NCI-H2227 treated with DMSO at 0.1 percent for 48 hours (cell line): ENCODE measurements at places on chromosomes 4 and X.

DNA sequence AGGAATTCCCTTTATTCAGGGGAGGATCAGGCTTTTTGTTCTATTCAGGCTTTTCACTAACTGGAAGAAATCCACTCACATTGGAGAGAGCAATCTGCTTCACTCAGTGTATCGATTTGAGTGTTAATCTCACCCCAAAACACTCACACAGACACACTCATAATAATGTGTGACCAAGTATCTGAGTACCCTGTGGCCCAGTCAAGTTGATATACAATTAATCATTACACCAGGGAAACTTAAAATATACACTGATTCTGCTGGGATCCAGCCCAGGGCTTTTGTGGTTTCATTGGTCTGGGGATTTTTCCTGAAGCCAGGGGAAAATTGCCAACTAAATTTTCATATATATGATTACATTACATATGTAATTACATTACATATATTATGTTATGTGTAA lies 44.0 kb upstream of the GATB start:
- DNase-seq, result no peak

- no peak for DNase-seq
Observed at GRCh38 chr4:55074386-55074785, 51.0 kb downstream of the KDR start.

GRCh38 chrX:16039834-16040233 lies 83.5 kb upstream of the GRPR start:
- DNase-seq, result no peak

- no peak for DNase-seq
Observed at GRCh38 chrX:17798921-17799320, 61.6 kb downstream of the SCML1 start.

DNA sequence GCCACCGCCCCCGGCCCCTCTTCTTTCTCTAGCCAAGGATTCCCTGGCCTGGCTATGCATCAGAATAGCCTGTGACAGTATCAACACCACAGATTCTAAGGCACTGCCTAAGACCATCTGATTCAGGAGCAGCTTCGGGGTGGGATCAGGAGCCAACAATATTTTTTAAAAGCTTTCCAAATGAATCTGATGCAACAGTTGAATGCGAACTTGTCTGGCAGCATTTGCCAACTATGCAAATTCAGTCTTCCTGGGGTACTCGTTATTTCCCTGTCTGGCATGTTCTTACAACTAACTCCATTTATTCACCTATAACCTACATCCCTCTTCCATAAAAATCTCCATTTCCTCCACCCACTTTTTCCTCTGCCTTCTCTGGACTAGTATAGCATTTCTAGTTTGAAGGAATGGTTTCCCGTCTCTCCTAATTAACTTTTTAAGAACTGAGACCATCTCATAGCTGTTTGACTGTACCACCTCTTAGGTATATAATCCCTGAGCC lies 36.2 kb upstream of the UGDH start:
- no peak for DNase-seq

DNA sequence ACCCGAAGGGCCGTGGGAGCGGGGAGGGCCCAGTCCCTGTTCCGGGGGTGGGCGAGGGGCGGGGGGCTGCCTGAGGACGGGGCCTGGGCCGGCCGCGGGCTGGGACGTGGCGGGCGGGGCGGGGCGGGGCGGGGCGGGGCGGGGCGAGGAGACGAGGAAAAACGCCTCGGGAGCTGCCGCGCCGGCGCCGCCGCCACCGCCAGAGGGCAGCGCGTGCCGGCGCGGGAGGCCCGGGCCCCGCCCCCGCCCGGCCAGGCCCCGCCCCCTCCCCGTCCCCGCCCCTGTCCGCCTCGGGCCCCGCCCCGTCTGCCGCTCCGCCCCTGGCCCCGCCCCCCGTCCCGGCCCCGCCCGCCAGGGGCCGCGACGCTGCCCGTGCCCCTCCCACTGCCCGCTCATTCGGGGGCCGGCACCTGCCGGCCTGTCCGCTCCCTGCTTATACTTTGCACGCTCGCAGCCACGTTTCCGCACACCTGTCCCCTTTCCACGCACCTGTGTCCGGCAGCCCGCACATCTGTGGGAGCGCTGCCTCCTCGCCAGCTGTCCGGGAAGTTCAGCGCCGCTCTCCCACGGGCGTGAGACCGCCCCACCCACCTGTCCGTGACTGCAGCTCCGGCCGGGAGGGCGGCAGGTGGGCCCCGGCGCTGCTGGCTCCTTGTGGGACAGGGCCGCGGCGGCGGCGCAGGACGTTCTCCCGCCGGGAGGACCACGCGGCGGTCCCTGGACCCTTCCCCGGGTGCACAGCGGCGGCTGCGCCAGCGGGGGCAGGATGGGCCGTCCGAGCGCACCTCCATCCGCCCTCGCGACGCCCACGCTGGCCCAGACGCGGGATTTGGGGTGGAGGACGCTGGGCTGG lies 1.7 kb upstream of the FGFRL1 start:
- DNase-seq, result no peak

GRCh38 chr4:78145622-78146021 lies 88.5 kb downstream of the FRAS1 start:
- DNase-seq, result no peak

DNA sequence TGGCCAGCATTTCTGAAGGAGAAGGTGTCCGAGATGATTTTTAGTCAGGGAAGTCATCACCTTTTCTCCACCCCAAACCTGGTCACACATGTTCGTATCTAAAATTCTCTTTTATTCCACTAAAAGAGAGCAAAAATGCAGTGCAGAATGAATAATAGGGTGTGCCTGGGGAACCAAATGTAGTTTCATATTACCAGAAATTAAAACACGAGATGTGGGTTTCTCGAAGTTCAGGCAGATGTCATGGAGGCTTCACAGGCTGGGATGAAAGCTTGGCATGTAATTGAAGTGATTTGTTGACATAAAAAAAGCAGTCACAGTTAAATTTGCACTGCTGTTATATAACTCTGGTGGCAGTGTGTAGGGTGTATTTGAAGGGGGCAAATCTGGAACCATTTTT lies 165.5 kb upstream of the PDE5A start:
- no peak for DNase-seq

GRCh38 chrX:43949669-43950068 lies 23.5 kb downstream of the NDP start:
- DNase-seq, result peak; percentile 44

DNA sequence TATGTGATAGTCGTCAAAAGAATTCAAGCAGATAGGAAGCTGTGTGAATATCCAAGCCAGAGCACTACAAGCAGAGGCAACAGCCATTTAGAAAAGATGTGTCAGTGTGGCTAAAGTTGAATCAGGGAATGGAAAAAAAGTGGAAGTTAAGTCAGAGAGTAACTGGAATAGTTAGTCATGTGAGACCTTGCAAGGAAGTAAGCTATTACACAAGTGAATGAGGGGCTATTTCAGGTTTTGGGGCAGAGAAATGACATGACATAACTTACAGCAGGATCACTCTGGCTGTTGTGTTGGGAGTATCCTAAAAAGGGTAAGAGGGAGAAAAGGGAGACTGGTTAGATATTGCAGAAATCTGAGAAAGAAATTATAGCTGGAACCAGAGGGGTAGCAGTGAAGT lies 236.6 kb upstream of the PCDH18 start:
- DNase-seq, result no peak

DNA sequence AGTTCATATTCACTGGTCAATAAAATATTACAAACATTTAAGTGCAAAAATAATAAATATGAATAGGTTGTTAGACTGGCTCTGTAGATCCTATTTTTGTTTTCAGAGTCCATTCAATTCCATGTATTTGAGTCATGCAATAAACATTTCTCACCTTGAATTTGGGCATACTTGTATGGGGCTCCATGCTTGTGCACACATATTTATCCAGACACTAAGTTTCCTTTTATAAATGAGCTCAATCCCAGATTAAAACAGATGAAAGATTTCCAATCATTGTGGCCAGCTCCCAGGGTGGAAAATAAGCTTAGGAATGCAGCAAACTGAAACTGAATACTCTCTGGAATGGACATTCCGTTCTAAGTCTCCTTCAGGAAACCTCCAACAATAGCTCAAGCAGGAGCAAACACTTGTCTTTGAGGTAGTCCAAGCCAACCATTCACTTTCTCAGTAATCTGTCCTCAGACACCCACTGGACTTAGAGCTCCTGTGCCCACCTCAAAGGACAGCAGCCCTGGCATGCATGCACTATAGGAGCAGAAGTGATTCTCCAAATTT lies 16.4 kb downstream of the DMD start:
- DNase-seq, result no peak
